ENCODE measurements at places on chromosomes 16 and 17.

DNA sequence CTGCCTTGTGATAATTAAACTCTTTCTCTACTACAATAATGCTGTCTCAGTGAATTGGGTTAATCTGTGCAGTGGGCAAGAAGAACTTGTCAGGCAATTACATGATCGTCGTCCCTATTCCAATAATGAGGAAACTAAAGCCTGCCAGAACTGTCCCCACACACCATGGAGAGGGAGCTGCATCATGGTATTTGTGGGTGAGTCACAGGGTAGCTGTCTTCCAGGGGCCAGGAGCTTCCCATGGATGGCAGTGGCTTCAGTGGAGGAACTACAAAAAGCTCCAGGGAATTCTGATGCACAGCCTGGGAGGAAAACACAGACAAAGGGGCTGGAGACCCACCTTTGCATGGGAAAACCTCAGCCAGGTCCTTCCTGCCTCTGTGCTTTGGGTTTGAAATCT is 83.3 kb upstream of the C16orf82 start:
- DNase-seq = no peak

GRCh38 chr17:4968486-4969046 is 949 bp upstream of the SPAG7 start:
- DNase-seq = no peak

- DNase-seq = no peak
Measured at GRCh38 chr16:4891097-4891885, 44.0 kb downstream of the UBN1 start.

DNA sequence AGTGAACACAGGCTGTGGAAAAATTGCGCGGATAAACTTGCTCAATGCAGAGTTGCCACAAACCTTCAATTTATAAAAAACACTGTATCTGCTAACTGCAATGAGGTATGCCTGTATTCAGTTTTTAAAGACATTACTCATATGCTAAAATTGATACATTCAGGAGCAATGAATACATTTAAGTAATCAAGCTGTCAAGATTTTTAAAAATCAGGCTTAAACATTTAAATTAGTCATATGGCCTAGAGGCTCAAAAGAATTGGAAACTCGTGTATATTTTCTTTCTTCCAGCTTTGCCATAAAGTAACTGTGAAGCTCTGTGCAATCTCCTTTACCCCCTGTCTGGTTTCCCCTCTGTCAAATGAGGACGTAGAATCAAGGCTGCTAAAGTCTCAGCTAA is 4.1 kb downstream of the SYNRG start:
- DNase-seq = no peak

DNA sequence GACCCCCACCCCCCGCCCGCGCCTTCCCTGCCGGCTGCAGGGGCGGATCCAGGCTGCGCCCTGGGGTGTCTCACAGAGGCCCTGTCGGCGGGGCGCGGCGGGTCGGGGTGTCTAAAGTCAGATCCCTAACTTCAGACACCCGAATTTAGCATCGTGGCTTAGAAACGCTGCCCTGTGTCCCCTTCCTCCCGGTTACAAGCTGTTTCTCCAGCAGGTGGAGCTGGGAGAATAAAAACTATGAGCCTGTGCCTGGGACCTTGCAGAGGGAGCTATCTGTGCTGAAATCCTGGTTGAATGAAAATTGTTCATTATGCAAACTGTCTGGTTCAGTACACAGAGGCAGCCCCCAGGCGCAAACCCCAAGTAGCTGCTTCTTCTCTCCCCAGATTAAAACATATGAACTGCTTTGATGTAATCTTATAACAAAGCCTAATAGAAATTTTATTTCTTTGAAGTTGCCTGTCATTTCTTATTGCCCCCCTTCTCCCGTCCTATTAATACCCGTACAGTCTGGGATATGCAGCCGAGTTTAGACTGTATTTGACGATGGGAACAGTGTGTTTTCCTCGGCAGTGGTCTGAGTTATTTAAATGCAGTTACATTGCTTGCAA is 79.0 kb downstream of the RPA1 start:
- no peak for DNase-seq
